ENCODE measurements at places on chromosomes 6 and 20. TPM values are rescaled to one million over a fixed set of nuclear protein-coding genes. Genes with fewer than 3 reads are reported as not detected.
A peak's percentile ranks its signal among the peaks of the same experiment; 100 is the strongest.

DNA sequence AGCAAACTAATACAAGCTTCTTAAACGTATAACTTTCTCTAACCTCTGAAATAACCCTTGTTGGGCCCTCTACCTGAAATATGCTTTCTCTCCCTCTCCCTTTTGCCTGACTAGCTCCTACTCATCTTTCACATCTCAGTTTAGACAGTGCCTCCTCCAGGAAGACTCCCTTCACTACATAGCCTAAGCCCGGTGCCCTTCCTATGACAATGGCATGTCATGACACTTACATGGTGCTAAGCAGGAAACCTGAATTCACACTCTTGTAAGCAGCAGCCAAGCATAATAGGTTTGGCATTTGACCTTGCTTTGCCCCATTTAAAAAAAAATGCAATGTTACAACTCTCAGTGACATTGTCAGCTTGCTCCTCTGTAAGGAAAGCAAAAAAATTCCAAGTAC is 33.1 kb upstream of the FBXL4 start:
- no peak for DNase-seq

DNA sequence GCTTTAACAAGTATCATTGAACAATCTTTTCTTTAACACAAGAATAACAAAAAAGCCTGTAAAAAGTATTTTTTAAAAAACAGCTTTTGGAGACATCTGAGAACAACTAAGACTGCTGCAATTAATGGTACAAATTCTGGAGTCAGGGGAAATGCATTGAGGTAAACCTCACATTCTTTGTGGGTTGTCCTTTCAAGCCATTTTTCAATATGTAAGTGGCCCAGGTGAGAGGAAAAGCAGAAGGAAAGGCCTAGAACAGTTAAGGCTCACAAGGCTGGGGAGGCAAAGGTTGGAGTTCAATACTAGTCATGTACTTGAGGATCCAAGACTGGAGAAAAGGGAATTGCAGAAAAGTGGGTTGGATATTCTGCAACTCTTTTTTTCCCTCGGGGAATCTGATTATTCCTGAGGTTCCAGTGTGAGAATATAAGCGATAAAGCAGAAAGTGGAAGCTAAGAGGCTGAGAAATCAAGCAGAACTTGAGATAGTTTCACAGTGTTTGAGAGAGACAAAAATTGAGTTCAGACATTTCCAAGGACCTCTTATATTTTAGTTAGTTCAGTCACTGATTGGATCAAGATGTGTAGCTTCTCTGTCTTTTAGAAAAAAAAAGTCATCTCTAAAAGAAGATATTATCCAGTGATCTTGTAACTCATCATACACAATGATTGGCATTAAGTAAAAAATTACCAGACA is 25.0 kb upstream of the TXLNB start:
- DNase-seq: no peak

PPP1R16B gene
- total RNA-seq: 4.4 TPM

RAET1L gene
- not detected for total RNA-seq

DNA sequence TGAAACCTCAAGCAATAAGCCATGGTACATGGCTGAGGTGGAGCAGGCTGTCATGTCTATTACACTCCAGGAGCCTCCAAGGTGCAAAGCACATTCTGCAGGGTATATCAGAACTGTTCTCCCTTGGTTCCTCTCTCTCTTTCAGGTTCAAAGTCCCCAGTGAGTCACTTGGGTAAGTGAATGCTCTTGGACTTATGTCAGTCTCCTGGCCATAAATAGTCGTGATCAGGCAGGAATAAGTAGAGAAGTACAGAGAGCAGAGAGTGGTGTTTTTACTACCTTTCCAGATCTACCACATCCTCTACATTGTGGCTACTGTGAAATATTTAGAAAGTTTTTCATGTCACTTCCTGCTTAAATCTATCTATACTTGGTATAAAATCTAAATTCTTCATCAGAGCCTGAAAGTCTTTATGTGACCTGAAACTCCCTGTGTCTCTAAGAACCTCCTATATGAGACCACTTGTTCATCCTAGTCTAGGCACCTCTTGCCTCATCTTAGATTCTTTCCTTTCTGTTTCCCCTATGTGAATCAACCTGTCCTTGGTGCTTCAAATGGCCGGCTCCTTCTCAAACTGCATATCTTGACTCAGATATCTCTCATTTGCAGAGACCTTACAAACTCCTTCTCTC is 1077.6 kb upstream of the MAP3K7 start:
- DNase-seq: no peak

DNA sequence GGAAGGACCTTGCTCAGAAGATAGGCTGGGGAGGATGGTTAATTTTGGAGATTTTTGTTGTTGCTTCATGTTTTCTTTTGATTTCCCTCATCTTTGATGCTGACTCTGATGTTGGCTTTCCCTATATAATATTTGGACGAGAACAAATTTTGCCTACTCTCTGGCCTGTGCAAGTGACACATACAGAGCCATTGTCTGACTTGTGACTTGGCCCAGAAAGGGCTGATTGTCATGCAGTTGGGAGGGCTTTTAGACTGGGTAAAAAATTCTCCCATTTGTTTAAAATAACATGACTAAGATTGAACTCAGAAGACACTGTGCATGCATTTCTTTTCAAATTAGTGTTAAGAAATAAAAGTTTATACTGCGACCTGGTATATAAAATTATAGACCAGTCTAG is 98.6 kb upstream of the SUPT3H start:
- DNase-seq: no peak

SRSF12 gene
- total RNA-seq: not detected

DNA sequence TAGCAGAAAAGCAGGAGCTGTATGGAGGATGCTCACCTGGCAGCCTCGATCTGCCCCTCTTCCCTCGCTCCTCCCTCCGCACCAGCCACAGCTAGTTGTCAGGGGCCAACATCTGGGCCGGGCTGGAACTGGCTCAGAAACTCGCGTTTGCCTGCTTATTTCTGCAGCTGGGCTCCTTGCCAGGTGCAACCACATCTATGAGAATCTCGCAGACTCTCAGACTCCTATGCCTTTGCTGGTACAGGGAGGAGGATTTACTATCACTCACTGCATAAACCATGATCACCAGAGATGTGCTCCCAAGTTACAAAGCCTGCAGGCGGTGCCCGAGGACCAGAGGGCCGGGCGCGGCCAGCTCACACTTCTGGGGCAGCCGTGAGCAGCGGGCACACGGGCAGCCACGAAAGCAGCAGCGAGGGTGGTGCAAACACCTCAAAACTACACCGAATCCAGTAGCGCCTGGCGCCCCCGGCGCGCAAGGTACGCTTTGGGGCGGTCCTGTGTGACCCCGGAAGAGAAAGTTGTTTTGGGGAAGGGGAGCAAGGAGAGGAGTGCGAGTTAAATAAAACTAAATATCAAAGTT is 577 bp upstream of the LRRC1 start:
- peak; percentile 81 for DNase-seq

- DNase-seq: no peak
Measured at GRCh38 chr6:10850728-10851127, 12.4 kb upstream of the MAK start.

GRCh38 chr6:53831936-53832660 is 37.3 kb downstream of the LRRC1 start:
- no peak for DNase-seq

DNA sequence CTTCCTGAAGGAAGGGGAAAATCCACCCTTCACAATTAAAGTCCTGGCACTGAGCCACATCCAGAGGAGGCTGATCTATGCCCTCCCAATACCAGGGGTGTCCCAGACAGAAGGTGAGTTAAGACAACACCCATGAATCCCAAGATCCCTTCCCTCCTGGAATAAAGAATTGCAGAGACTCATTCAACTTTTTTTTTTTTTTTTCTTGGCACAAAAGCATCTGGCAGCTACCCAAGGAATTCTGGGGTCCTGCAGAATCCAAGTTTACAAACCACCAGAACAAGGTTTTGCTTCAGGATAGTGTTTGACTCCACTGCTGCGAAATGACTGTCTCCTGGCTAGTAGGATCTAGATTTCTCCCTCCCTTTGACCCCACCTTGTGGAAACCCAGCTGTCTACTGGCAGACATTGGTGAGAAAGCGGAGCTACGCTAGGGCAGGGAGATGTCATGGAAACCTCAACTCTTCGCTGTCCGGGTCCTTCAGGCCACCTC is 37.4 kb downstream of the JAG1 start:
- no peak for DNase-seq

GRCh38 chr6:142301651-142302391 is at the start of gene ADGRG6:
TSS of gene ADGRG6 (plus strand) at chr6:142302007. CDS start at chr6:142302330, 323 bp downstream.
- DNase-seq: peak; percentile 41
